ENCODE measurements at places on chromosomes 13 and 19. TPM values are rescaled to one million over a fixed set of nuclear protein-coding genes. Genes with fewer than 3 reads are reported as not detected.

Gene KLK3
- not detected for total RNA-seq

Gene OSCAR
- total RNA-seq = 6.6 TPM

Gene HSH2D
- total RNA-seq = 1.2 TPM

Gene SHANK1
- total RNA-seq = 0.74 TPM

Gene MBD3L2
- total RNA-seq = not detected

Gene BRCA2
- total RNA-seq = 1.9 TPM

Gene MAST3
- total RNA-seq = 19.1 TPM

Gene PDE4C
- total RNA-seq = not detected

Gene ZNF540
- 1.8 TPM for total RNA-seq

Gene DCT
- total RNA-seq = 0.26 TPM

Gene CNMD
- total RNA-seq = not detected

Gene WDR88
- total RNA-seq = not detected

Gene LRRC8E
- total RNA-seq = 1.8 TPM

Gene PCSK4
- 0.96 TPM for total RNA-seq

Gene CYP4F8
- not detected for total RNA-seq

Gene SSC5D
- total RNA-seq = 13.9 TPM

Gene CEACAM4
- total RNA-seq = 6.0 TPM

Gene JSRP1
- not detected for total RNA-seq

Gene COG3
- total RNA-seq = 19.9 TPM

Gene NECTIN2
- 103 TPM for total RNA-seq

Gene RSPH6A
- total RNA-seq = not detected

Gene HSPB6
- total RNA-seq = 506 TPM

Gene COX7A1
- 273 TPM for total RNA-seq

Gene KLK1
- 1.1 TPM for total RNA-seq

Gene COL5A3
- 30.2 TPM for total RNA-seq

Gene ACP7
- total RNA-seq = not detected

Gene ELSPBP1
- not detected for total RNA-seq

Gene OR10H3
- total RNA-seq = not detected

Gene ZNF83
- 30.0 TPM for total RNA-seq

Gene ZNF737
- total RNA-seq = 5.5 TPM

Gene FBXO17
- 28.4 TPM for total RNA-seq

Gene BICRA
- total RNA-seq = 14.5 TPM

Gene SBK2
- total RNA-seq = not detected

Gene RAX2
- total RNA-seq = not detected

Gene NCCRP1
- total RNA-seq = not detected

Gene SERPINE3
- total RNA-seq = not detected

Gene ACTN4
- 431 TPM for total RNA-seq

Gene MEF2B
- total RNA-seq = 2.0 TPM

Gene FAM124A
- 11.5 TPM for total RNA-seq

Gene LIM2
- not detected for total RNA-seq

Gene BRME1
- total RNA-seq = 0.67 TPM

Gene CEACAM5
- 0.35 TPM for total RNA-seq

Gene NRTN
- total RNA-seq = 0.42 TPM

Gene POU2F2
- 2.7 TPM for total RNA-seq

Gene STARD13
- 59.2 TPM for total RNA-seq

Gene GJA3
- 0.06 TPM for total RNA-seq

Gene ATP8A2
- 0.10 TPM for total RNA-seq

Gene IL11
- not detected for total RNA-seq

Gene ZNF285
- 0.93 TPM for total RNA-seq

Gene ZNF560
- 0.16 TPM for total RNA-seq

Gene FCGBP
- total RNA-seq = 108 TPM

Gene PRX
- 2.3 TPM for total RNA-seq

Gene FXYD7
- total RNA-seq = 0.48 TPM

Gene FCER2
- 0.67 TPM for total RNA-seq

All from mesenteric fat pad (tissue), 1 donor.